ENCODE measurements at places on chromosomes 4 and X.

DNA sequence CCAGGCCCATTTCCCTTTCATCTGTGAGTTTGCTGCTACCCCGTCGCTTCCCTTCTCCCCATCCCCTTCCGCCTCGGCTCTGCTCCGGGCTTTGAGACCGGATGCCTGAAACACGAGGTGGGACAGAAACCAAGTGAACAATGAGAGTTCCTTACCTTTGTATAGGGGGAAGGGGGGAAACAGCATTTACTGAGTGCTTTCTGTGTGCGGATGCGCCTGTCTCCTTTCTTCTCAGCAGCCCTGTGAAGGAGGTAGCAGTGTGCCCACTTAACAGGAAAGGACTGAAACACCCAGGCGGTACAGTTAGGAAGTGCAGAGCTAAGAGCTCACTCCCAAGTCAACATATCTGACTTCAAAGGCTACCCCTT, 43.2 kb upstream of the TMSB15B start:
- DNase-seq: no peak

DNA sequence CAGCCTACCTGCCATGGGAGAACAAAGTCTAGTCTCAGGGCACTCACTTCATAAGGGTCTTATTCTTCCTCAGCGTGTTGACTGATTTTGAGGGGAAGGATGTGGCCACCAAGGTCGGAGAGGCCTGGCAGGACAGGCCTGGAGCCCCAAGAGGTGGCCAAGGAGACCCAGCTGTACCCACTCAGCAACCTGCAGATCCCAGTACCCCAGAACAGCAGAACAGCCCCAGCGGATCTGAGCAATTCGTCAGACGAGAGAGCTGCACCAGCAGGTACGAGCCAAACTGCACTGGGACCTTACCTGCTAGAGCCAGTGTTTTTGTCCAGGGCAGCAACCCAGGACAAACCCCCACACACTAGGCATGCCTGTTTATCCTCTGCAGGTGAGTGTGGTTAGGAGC, 34.3 kb downstream of the PNMA5 start:
- no peak for DNase-seq

GRCh38 chr4:163707873-163708272, 213.4 kb downstream of the TMA16 start:
- DNase-seq: no peak

DNA sequence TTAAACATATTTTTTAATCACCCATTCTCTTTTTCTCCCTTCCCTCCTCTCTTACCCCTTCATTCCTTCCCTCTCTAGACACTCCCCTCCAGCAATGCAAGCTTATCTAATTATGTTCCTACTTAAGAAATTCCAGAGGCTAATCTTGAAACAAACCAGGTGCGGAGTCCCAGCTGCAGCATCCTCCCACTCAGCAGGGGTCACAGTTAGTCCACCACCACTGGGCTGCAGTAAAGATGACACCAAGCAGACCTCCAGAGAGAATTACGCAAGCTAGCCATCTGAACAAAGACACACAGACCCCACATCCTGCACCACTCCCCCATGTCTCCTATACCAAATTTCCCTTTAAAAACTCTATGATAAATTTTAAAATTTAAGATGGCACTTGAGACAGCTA, 13.9 kb upstream of the SEC24B start:
- DNase-seq: no peak

DNA sequence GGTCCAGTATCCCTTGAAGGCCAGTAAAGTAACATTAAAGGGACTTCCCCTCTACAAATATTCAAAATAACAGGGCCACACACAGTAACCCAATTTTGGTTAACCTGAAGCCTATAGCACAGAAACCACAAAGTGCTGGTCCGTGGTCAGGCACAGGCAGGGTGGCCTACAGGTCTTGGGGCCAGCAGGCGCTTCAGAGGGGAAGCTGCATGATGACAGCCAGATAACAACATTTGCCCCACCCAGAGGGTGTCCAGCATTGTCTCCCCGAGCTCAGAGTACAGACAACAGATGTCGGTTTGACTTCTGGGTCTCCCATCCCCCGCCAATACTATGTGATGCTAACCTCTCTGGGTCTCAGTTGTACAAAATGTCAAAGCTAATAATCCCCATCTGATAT, 51.1 kb downstream of the SH3KBP1 start:
- no peak for DNase-seq

GRCh38 chr4:7524064-7524682, 89.4 kb upstream of the PSAPL1 start:
- DNase-seq: no peak

DNA sequence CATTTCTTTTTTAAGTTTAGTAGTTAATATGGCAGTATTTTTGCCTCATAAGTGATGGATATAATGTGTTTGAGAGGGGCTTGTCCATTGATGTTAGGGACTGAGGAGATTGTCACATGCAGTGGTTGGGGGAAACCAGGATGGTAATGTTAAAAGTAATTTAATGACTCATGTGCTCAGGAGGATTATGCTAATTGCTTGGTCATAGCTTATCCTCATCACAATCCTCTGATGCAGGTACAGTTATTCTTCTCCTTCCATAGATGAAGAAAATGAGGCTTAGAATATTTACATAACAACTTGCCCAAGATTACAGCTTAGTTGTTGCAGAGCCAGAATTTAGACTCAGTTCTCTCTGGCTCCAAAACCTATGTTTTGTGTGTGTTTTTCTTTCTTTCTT, 94.4 kb upstream of the SCML1 start:
- DNase-seq: no peak

GRCh38 chrX:44669626-44670025, 127.0 kb upstream of the FUNDC1 start:
- no peak for DNase-seq

GRCh38 chr4:187908079-187908561, 87.5 kb upstream of the ZFP42 start:
- DNase-seq: no peak

DNA sequence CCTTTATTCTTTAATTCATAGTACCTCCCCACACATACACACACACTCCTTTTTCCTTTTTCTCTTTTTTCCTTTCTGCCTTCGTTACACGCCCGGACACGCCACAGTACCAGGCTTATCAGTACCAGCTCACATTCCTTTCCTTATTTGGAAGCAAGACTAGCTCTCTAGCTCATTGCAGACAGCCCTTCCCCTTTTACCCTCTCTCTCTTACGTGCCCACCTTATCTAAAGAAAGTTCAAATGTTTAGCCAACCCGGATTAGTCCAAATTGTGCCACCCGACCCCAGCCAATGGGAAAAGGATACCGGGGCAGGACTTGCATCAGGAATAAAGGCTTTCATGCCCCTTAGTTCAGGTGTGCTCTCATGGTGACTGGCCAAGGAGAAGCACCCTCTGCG, 194.7 kb upstream of the VCX3A start:
- no peak for DNase-seq

DNA sequence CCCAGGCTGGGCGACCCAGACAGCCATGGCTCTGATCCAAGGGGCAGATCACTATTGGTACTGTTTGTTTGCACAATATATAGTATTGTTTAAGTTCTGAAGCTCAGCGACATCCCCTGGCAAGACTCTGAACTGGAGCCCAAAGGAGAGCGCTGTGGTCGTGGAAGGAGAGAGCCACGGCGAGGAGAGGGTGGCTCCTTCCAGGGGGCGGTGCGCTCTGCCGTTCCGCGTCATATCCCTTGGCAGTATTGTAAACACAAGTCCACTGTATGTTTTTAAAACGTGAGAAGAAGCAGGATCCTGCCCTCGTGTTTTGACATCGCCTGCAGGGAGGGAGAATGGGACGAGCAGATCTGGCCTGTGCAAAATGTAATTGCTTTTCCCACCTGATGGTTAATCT, 185.5 kb downstream of the RAB28 start:
- DNase-seq: no peak

GRCh38 chr4:153257151-153257620, 52.9 kb downstream of the TRIM2 start:
- no peak for DNase-seq

GRCh38 chr4:119103263-119103662, 32.4 kb upstream of the MYOZ2 start:
- no peak for DNase-seq

DNA sequence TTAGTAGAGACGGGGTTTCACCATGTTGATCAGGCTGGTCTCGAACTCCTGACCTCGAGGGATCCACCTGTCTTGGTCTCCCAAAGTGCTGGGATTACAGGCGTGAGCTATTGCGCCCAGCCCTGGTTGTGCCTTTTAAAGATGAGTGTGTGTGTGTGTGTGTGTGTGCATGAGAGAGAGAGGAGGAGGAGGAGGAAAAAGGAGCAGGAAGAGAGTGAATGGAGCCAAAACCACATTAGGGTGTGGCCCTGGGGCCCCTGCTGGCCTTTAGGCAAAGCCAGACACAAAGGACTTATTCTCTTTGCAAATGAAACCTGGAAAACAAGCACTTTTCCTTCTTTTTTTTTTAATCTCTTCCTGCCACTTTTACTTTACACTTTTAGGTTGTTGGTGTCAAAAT, 48.2 kb upstream of the KLF3 start:
- DNase-seq: no peak

DNA sequence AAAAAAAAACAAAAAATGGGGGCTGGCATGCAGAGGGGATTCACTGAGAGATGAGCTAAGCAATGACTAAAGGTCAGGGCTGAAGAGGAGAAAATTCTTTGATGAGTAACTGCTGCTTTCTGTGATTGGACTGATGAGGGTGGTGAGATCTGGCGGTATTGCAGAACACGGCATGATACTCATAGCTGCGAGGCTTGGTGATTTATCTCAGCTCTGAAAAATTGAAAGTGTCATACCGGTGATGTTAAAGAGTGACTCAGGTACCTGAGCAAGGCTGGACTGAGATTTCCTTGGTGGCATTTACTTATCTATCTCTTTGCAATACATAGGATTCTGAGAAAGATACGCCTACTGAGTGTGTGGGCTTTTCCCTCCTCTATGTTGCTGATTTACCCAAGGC, 204.1 kb upstream of the DDX53 start:
- no peak for DNase-seq

GRCh38 chr4:156738766-156739165, 232.8 kb downstream of the PDGFC start:
- DNase-seq: no peak

GRCh38 chr4:184201179-184201578, 16.5 kb downstream of the ENPP6 start:
- DNase-seq: no peak

DNA sequence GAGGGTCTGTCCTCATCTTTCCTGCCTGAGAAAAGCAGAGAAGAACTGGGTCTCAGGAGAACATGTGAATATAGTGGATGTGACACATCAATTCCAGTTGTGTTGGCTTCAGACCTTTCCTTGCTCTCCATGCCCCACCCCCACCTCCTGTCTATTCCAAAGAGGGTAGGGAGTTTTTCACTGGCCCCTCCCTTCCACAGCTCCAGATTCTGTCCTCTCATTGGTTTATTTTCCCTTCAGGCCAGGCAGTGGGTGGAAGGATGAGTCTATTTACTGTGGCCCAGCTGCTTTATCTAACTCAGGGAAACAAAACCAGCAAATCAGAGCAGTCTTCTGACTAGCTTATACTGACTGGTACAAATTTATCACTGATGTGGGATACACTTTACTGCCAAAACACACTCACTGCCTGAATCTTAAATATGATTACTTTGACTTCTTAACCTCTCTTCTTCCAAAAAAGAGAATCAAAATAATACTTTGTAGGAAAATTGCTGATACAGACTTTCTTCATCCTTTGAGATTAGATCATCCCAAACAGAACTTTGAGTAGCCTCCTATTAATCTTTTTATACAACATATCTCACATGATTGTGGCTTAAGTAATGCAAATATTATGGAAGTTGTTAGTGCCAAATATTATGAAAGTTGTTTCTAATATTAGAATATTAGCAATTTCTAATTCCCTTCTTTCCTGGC, 221.2 kb downstream of the MID1 start:
- DNase-seq: no peak

- no peak for DNase-seq
Measured at GRCh38 chr4:101763576-101763975, 27.0 kb upstream of the BANK1 start.

DNA sequence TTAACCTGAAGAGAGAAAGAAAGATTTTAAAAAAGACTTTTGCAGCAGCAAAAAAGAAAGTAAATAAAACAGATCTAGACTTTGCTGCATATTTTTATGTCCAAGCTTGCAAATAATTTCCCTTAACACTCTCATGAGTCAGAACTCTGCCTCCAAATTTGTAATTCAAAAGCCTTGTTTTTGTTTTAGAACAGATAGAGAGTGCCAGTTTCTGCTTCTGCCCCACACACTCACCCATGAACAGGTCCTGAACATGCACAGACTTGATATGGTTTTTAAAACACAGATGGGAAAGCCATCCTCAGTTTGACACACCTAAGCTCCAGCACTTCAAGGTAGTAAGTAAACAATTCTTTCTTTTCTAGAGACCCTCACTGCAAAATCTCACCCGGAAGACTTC, 39.7 kb upstream of the VCX3B start:
- DNase-seq: no peak

- no peak for DNase-seq
Measured at GRCh38 chr4:130183096-130183495, 1087.1 kb downstream of the C4orf33 start.

- no peak for DNase-seq
Measured at GRCh38 chr4:76718831-76719230, 179.1 kb downstream of the SOWAHB start.

DNA sequence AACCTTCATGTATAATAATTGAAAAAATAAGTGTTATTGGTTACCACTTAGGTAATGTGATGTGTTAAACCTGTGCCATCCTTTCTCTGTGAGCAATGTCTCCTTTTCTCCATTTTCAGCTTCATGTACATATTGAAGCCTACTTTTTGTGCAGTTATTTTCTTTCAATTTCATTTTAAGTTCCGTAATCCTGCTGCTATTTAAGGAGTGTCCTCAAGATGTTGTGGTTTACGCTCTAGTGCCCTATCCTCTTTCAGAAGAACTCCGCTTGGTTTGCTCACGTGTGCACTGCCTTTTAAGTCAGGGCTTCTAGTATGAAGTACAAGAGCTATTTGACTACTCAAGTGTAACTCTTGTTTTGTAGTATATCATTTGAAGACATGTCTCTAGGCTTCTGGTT, 2253.2 kb upstream of the TENM3 start:
- DNase-seq: no peak

GRCh38 chr4:57132743-57133137, 22.6 kb upstream of the IGFBP7 start:
- DNase-seq: no peak

GRCh38 chrX:135437867-135438733, 16.4 kb downstream of the SMIM10L2A start:
- no peak for DNase-seq

GRCh38 chr4:120025516-120025915, 41.1 kb downstream of the MAD2L1 start:
- no peak for DNase-seq

DNA sequence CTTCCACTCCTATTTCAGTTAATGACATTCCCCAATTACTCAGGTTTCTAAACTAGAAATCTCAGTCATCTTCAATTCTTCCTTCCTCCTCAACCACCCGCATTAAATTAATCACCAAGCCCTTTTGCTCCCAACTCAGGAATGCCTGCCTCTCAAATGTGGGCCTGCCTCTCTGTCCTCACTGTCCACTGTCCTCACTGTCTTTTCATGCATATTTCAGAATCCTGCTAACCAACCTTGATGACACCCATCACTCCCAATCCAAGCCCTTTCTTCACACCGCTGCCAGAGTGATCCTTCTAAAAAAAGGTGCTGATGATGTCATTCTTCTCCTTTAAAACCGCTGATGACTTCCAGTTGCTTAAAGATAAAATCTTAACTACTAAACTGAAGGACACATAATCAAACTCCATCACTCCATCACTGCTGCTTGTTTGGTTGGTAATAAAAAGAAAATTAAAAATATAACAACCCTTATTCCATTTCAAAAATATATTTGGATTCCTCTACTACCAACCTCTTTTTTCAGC, 5.1 kb upstream of the APBB2 start:
- no peak for DNase-seq

GRCh38 chr4:36273276-36273675, 8.1 kb upstream of the DTHD1 start:
- no peak for DNase-seq

Measured in KG1 (cell line).